ENCODE measurements at places on chromosomes 5 and 9. TPM values are rescaled to one million over a fixed set of nuclear protein-coding genes. Genes with fewer than 3 reads are reported as not detected.

Gene PCSK1
- under 0.01 TPM for total RNA-seq

Gene ARID3C
- not detected for total RNA-seq

Gene C5orf52
- not detected for total RNA-seq

Gene ADAMTS16
- total RNA-seq, result not detected

Gene PCDHB4
- total RNA-seq, result not detected

Gene NTRK2
- total RNA-seq, result 0.26 TPM
